ENCODE measurements at places on chromosomes 12 and 14.

- no peak for DNase-seq
Observed at GRCh38 chr14:56417173-56417572, 162.4 kb upstream of the TMEM260 start.

GRCh38 chr14:86310611-86311010 is 780.7 kb downstream of the FLRT2 start:
- no peak for DNase-seq

DNA sequence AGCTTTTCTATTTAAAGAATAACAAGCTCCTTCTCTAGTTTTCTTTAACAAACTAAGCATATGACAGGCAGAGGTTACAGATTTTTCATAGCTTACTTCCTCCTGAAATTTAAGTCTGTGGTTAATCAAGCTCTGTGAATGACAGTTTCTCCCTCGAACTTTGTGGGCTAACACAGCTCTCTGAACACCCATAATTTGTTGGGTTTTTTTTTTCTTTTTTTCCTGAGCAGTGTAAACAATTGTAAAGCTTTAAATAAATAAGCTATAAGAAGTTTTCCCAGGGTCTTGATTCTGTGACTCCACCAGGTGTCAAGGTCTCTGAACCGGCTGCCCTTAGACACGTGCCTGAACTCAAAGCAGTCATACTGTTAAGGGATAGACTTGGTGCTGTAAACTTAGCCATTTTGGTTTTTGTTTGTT is 128.1 kb upstream of the AMIGO2 start:
- no peak for DNase-seq

GRCh38 chr12:1920436-1920835 is 2.0 kb upstream of the CACNA2D4 start:
- no peak for DNase-seq

- DNase-seq, result no peak
Observed at GRCh38 chr12:75636607-75637006, 125.2 kb upstream of the KRR1 start.

Measured in nucleus accumbens (tissue), 56 donors.